ENCODE measurements at places on chromosomes 3 and 15.

GRCh38 chr3:131329774-131330173 lies 51.8 kb upstream of the NUDT16 start:
- DNase-seq, result no peak

- no peak for DNase-seq
These were observed 18.6 kb downstream of the NEK4 start for GRCh38 chr3:52752045-52752660.

DNA sequence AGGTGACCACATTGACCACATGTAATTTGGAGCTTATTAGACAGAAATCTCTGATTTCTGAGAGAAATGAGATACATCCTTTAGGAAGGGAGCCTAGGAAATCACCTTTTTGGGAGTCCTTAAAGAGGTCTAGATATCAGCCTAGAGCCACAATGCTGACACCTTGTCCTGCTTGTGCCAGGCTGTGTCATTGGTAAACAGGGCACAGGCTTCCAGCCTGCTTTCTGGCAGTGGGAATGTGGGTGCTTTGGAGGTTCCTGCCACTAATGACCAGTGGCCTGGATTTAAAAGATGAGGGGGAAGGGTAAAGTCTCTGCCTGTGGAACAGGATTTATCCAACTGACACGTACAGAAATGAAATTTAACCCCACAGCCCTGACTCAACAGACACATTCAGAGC lies 169.8 kb upstream of the KBTBD8 start:
- DNase-seq, result no peak

- no peak for DNase-seq
These were observed 20.6 kb downstream of the DLEC1 start for GRCh38 chr3:38059591-38059990.

DNA sequence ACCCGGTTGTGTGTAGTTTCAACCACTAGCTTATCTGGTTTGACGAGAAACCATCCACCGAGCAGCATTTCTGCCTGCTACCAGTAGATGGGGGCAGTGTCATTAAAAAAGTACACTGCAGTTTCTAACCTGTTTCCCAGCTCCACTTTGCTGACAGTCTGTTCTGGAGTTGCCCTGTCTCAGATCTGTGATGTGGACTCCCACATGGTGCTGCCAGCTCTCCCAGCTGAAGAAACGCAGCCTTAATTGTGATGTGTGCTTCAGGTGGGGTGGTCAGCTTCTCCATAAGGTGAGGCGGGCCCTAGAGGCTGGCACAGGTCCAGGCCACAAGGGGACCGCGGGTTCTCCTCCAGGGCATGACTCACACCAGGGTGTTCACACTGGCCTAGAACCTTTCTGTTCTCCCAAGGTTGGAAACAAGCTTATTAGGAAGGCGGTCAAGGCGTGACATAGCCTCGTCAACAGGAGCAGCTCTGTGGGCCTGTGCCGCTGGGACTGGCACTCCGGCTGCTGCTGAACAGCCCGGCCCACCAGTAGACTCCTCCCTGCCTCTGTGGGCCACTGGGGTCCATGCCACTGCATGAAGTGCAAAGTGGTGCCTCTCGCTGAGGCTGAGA lies 2.9 kb upstream of the FAM43A start:
- no peak for DNase-seq

- no peak for DNase-seq
These were observed 17.4 kb upstream of the RTP2 start for GRCh38 chr3:187719628-187720336.

DNA sequence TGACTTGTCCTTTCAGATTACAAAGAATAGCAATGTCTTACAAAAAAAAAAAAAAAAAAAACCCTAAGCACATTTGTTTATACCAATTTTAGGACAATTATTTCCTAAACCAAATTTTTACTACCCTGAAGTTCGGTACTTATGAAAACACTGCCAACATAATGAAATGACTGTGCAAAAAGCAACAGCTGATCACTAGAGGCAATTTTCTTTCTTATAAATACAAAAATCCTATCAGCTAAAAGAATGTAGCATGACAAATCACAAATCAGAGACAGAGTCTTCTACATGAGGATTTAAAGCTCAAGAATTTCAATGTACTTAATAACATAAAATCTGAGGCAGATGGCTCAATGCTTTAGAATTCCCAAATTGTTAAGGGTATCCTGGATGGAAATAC lies 191.8 kb downstream of the MAGI1 start:
- DNase-seq, result no peak

GRCh38 chr3:136994772-136995516 lies 37.2 kb downstream of the IL20RB start:
- DNase-seq, result no peak

GRCh38 chr3:124078953-124079911 lies 87.3 kb upstream of the ROPN1 start:
- DNase-seq, result no peak

- DNase-seq, result no peak
These were observed 13.1 kb downstream of the MME start for GRCh38 chr3:155093261-155093660.
